ENCODE measurements at places on chromosomes 16 and 17.

- DNase-seq: no peak
Observed at GRCh38 chr17:71461498-71462169, 659.2 kb upstream of the SOX9 start.

GRCh38 chr16:57013229-57013628, 23.9 kb downstream of the NLRC5 start:
- DNase-seq: no peak

GRCh38 chr17:37458805-37459204, 30.9 kb upstream of the DUSP14 start:
- DNase-seq: no peak

DNA sequence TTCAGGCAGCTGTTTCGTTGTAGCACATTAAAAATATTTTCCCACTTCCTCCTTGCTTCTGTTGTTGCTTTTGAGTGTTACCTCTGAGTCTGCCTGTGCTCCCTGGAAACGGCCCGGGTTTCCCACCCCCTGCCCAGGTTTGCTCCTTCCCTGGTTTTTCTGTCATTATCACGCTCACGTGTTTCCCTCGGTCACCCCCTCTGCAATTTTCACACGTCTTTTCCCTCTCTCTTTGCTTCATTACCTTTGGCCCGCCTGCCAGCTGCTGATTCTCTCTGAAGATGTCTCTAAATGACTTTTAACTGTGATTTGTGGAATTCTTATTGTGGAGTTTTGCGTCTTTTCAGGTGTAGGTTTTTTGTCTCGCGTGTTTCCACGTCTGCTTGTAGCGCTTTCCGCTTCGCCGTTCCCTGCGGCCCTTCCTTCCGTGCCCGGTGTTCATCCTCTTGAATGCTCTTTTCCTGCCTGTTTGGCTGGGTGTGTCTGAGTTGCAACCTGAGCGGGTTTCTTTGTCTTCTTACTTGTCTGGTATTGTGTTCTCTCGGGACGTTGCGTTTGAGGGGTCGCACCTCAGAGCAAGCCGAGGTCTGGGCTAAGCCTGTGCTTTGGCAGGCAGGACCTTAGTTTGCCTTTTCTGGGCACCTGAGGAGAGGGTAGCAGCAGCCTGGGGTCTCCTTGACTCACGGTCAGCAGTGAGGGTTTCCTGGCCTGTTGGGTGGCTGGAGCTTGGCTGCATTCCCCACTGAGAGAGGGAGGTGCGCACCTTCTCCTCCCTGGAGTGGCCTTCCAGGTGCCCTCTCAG, 96.3 kb upstream of the ZNF750 start:
- no peak for DNase-seq

GRCh38 chr16:76121636-76122035, 155.6 kb upstream of the CNTNAP4 start:
- no peak for DNase-seq

DNA sequence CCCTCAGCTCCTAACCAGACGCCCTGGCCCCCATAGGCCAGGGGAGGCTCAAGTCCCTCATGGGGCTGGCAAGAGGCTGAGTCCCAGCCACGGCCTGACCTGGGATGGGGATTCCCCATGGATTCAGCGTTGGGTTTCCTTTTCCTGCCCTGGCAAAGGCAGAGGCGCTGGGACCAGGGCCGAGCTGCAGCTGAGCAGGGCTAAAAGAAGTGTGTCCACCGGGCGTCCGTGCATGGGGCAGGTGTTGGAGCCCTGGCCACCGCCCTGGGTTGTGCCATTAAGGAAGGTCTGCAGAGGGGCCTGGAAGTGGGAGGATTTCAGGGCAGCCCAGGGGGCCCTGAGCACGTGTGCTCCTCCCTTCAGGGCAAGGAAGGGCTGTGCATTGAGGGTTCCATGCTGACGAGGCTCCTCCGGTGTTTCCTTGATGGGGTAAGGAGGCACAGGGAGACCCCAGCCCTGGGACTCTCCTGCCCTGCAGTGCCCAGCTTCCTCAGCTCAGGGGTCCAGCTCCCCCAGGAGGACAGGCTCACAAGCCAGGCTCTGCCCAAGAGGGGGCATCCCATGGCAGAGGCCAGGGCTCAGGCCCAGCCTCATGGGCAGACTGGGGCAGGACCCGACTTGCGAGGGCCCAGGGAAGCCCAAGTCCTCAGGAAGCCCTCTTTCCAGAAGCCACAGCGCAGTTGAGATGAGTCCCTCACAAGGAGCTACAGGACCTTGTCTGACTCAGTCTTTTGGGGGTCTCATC, 10.1 kb downstream of the TBC1D26 start:
- DNase-seq: no peak

GRCh38 chr16:4404247-4404966, 12.0 kb downstream of the CORO7 start:
- no peak for DNase-seq

Data from iPS DF 6.9 (cell line).